ENCODE measurements at places on chromosomes 3 and 15.

DNA sequence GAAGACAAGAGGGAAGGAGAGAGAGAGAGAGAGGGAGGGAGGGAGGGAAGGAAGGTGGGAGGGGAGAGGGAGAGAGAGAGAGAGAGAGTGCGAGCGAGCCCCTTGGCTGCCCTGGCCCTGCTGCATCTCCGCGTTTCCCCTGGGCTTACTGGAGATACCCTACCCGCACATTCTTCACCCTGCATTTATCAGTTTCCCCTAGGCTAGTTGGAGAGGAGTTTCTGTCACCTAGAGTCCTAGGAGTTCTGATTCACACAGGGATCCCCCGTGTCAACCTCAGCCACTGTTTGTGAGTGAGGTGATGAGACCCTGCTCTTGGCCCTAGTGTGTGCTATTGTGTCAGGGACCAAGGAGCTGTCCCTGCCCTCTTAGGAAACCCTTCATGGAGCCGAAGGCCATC lies 18.7 kb downstream of the BHLHE40 start:
- DNase-seq = no peak

- no peak for DNase-seq
Measured at GRCh38 chr3:24355806-24356205, 138.8 kb downstream of the THRB start.

DNA sequence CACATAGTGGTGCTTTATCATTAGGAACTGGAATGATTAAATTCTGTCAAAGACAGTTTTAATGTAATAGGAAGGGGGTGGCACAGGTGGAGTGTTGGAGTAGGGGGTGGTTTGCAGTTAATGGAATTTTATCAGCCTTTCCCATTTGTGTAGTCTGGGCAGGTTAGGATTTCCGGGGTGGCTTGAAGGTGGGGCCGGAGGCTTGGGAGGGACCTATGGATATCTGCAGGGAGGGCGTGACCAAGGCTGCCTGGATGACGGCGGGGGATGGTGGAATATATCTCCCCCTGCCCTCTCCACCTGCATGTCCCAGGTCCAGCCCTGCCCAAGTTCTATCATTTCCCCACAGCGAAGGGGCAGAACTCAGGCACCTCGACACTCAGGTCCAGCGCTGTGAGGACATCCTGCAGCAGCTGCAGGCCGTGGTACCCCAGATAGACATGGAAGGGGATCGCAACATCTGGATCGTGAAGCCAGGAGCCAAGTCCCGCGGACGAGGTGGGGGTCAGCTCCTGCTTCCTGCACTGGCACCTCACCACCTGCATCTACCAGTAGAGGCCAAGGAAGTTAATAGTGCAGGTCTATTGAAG lies 15.5 kb downstream of the TTLL3 start:
- no peak for DNase-seq

DNA sequence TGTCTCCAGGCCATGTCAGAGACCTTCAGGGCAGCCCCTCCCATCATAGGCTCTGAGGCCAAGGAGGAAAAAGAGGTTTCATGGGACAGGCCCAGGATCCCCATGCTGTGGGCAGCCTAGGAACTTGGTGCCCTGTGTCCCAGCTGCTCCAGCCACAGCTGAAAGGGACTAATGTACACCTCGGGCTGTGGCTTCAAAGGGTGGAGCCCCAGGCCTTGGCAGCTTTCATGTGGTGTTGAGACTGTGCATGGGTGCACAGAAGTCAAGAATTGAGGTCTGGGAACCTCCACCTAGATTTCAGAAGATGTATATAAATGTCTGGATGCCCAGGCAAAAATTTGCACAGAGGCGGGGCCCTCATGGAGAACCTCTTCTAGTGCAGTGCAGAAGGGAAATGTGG lies 6.6 kb upstream of the SSR3 start:
- no peak for DNase-seq

DNA sequence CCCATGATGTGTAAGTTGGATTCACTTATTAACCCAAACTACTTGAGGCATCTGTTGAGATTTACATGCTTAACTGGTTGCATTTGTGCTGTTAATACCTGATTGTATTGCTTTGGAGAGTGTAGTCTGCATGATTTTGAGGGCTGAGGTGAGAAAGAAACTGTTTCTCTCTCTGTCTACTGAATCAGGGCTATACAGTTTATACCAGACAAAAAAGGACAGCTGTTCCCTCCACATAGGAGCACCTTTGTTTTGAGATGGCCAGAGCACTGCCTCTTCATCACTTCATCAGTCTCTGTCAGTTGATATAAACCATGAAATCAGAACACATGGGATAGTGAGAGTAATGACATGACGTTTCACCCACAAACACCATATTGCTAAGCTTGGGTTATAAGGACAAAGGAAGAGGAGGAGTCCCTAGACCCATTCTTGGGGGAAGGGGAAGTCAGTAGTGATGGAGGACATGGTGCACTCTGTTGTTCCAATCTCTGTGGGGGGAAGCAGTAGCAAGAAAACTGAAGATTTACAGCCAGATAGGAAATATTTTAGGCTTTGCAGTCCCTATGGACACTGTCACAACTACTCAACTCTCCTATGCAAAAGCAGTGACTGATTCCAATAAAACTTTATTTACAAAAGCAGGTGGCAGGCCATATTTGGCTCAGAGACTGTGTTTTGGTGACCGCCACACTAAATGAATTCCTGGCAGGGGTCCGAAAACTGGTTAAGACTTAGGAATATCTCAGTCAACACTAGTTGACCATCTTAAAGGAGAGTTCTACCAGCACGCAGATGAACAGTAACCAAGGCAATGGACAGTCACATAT lies 123.9 kb upstream of the NR2E3 start:
- DNase-seq = no peak

Data from stimulated activated CD4-positive, alpha-beta T cell treated with anti-CD3 and anti-CD28 coated beads, TNF-alpha, amount 100 ng/mL, for 24 hours (primary cell).